Activated gamma-delta T cell treated with Interleukin-2 at 50 U/mL for 16 hours (primary cell): ENCODE measurements at places on chromosomes 3 and 15.
A peak's percentile ranks its signal among the peaks of the same experiment; 100 is the strongest.

DNA sequence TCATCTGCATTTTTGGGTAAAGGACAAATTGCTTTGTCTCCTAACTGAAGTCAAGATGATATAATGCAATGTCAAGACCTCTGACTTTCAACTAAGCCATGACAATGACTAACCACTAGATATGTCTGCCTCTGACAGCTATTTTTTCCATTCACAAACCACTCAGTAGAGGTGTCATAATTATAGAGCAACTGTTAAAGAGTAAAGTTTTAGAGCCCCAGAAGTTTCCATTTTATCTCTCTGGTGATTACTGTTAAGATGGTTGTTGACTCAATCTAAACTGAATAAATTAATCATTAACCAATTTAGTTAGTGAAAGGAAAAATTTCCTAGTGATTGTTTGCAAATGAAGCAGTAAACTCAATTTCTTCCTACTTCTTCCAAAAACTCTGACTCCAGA, 779.9 kb downstream of the GRM7 start:
- no peak for DNase-seq

DNA sequence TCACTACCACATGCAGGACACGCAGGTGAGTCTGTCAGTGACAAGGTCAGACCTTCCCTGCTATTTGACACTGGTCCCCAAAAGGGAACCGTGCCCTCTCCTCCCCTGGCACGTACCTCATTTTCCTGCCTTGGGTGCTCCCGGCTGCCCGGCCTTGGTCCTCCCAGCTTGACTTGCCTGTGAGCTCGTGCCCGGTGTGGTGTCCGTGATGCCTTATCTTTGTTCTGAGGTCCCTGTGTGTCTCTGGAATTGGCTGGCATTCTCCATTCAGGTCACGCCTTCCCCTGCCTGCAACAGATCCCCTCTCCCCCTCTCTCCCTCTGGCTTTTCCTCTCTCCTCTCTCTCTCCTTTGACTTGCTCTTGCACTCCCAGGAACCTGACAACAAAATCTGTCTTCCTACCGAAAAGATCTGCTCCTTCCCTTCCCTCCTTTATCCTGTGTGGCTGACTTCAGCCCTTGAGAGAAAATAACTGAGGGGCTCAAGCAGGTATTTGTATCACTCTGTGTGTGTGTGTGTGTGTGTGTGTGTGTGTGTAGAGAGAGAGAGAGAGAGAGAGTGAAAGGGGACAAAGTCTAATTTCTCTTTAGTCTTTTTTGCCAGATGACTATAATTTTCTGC, at the start of gene MASP1:
Gene MASP1 (minus strand): TSS at position 226 of the 621 bp plus-strand sequence. CDS start 105 bp downstream, at position 121.
- DNase-seq, result no peak

GRCh38 chr15:77032052-77032646, 37.2 kb downstream of the PSTPIP1 start:
- DNase-seq, result no peak

DNA sequence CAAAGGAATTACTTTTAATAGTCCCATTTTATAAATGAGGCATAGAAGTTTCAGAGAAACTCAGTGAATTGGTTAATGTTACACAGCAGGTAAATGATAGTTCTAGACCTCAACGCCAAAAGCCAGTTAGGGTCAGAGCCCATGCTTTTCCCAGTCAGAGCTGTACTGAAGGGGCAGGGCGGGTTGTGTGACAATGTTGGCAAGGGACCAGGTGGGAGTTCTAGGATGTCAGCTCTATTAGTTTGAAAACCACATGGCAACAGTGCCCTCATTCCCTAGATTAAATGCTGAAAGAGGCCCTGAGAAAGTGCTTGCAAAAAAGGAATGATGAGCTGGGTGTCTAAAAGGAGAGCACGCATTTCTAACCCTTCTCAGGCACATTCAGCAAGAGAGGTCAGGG, 65.4 kb upstream of the EPHB1 start:
- no peak for DNase-seq

GRCh38 chr15:38699633-38700230, 135.1 kb upstream of the RASGRP1 start:
- peak; percentile 74 for DNase-seq

- DNase-seq, result no peak
These were observed 33.2 kb upstream of the ZDHHC23 start for GRCh38 chr3:113914646-113915045.

- DNase-seq, result no peak
These were observed 156.3 kb downstream of the STT3B start for GRCh38 chr3:31688984-31689383.

DNA sequence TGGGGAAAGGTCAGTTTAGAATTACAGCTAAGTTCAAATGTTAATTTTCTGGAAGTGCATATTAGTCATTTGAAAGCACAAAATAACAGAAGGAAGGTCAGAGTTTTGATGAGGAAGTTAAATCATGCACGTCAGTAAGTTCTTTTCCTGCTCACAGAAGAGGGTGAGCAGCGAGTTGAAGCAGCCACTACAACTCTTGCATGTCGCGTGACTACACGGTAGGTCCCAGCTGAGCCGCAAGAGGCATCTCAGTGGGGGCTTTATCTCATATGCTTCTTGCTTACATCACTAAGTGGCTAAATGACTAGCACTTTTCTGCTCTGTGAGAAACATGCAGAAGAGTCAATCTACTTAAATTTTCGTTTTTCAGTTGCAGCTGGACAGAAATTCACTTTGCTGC, 21.3 kb upstream of the SEC62 start:
- DNase-seq, result peak; percentile 14

DNA sequence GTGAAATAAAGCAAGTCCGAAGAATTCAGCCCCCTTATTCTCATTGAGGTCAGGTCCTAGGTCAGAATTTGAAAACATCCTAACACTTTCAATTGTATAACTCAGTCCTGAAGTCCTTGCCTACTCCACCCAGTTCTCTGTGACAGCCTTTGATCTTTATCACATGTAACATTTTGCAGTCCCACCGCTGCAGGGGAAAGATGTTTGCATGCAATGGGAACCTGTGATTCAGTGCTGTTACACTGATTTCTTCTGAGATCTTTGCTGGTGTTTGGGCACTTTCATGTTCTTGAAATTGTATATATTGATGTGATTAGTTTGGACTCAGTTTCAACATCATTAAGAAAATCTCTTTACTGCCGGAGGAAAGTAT, 18.0 kb upstream of the SECISBP2L start:
- no peak for DNase-seq

- DNase-seq, result no peak
These were observed 435.0 kb downstream of the MECOM start for GRCh38 chr3:169228522-169228921.

GRCh38 chr3:100009276-100010086, 104.8 kb downstream of the FILIP1L start:
- DNase-seq, result no peak

DNA sequence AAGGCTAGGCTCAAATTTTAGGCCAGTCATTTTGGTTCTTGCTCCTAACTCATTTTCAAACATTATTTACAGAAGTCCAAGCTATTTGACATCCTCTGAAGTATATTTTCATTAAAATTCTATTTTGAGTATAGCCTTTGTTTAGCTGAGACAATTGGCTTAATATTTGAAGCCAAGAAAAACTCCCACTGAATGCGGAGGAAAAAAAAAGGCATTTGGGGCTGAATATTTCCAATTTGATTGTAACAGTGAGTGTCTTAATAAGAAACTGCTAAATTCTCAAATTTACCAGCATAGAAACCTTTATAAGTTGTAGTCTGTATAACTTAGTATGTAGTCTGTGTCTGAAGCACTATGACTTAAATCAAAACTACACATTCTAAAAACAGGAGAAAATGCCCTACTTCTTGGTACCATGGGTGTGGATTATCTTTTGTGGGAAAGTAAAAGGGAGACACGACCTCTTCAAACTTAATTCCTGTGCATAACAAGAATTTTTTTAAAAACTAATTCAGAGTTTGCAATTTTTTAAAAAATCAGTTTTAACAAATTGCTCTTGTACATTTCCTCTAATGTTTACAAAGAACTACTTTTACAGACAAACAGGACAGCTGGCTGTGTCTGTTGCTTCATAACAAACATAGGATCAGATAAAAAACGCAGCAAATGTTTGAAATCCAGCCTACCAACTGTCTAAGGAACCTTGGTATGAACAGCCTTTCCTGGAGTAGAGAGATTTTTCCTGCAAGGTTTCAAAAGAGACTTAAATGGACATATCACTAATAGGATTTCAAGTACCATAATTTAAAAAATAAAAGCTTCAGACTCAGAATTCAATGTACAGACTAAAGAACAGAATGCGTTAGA, 52.7 kb upstream of the LMOD3 start:
- no peak for DNase-seq

- no peak for DNase-seq
These were observed 36.4 kb downstream of the CCDC80 start for GRCh38 chr3:112604536-112604935.

- DNase-seq, result no peak
These were observed 47.1 kb upstream of the CADPS start for GRCh38 chr3:62922326-62922725.

- no peak for DNase-seq
These were observed 108.5 kb downstream of the RBMS3 start for GRCh38 chr3:29389362-29389761.

GRCh38 chr3:61297821-61298220, 46.6 kb upstream of the FHIT start:
- DNase-seq, result no peak

GRCh38 chr3:78348664-78349063, 1308.8 kb downstream of the ROBO2 start:
- DNase-seq, result no peak

DNA sequence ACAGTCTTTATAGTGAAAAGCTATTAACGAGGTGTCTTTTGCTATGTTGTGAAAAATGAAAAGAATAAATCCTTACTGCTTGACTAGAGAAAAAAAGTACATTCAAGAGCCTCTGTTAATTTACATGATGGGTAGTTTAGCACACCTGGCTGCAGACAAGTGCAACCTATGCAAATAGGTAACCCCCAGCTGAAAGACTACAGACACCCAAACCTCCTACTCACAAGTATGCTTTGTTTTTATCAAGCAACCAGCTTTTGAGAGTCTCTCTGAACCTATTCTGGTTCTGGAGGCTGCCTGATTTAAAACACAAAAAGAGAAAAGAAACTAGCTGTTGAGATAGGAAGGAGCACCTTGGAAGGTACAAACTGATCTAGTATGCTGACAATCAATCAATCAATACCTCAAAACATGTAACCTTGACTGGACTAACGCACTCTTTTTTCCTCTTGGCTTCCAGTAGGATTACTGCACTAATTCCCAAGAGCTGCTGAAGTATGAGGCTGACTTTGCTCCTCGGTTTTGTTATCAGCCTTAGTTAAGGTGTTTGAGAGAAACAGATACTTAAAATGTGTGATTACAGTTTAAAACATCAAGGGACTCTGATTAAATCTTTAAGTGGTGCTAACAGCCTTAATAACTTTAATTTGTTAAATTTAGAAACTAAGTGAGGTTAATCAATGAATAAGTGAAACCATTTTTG, 63.6 kb downstream of the OSBPL10 start:
- no peak for DNase-seq

GRCh38 chr3:172263781-172264486, 184.3 kb downstream of the GHSR start:
- DNase-seq, result no peak

DNA sequence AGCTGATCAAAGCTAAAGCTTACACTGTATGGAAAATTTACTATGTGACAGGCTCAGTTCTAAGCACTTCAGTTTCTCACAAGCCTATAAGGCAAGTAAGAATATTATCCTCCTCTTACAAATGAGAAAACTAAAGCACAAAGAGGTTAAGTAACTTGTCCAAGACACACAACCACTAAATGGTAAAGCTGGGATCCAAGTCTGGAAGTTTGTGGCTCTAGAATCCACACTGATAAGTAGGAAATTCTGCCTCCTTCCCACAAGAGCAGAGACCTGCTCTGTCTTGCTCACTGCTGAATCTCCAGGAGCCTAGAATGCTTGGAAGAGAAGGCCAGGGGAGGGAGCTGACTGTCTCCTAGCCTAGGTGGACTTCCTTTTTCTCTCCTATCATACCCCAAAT, 60.6 kb downstream of the MAGI1 start:
- no peak for DNase-seq
